ENCODE measurements at places on chromosomes 4 and X.

DNA sequence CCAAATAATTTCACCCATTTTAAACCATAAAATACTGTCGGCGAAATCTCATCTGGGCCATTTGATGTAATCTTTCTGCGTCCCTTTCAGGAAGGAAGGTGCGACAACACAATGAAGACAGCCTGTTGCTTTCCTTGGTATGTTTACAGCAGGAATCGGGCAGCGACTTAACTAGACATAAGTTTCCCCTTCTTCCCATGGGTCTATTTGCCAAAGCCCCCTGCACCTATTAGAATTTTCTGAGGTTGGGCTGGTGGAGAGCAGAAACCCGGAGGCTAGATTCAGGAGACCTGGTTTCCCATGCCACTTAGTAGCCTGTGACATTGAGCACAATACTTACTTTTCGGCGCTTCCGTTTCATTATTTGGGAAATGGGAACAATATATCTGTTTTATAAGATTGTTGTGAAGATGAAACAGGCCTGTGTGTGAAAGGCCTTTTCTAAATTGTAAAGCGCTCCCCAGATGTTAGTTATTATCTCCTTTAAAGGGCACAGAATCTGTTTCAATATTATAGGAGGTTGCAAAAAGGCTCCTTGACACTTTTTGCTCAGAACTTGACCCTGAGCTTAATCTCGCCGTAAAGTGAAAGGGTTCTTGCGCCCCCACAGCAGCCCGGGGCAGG, 552 bp upstream of the AFF1 start:
- DNase-seq: peak; percentile 30

DNA sequence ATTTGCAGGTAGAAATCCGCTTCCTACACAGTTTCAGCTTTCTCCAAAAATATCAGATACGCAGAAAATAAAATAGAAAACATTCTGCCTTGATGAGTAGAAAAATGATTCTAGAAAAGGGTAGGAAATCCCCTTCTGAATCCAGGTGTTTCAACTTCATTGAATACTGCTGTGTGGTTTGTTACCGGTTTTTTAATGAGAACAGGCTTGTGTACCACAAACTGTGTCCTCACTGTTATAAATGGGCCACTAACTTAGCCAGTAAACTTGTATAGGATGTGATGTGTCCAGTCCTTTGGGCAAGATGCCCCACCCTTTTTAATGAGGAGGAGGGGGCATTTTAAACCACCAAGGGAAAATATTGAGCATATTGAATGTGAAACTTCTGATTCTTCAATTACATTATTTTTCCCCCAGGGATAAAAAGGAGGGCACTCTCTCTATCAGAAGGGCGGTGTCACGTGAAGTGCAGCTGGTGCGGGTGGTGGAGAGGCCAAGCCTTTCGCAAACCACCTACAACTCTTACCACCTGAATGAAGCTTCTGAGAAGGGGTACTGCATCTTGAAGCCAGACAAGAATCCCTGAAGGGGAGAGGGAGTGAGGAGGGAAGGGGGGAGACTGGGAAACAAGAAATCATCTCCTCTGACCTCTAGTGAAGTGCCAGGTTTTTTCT, 4.5 kb downstream of the CXXC4 start:
- peak; percentile 46 for DNase-seq

- DNase-seq: no peak
Observed at GRCh38 chr4:67869580-67870190, 14.1 kb downstream of the TMPRSS11D start.

DNA sequence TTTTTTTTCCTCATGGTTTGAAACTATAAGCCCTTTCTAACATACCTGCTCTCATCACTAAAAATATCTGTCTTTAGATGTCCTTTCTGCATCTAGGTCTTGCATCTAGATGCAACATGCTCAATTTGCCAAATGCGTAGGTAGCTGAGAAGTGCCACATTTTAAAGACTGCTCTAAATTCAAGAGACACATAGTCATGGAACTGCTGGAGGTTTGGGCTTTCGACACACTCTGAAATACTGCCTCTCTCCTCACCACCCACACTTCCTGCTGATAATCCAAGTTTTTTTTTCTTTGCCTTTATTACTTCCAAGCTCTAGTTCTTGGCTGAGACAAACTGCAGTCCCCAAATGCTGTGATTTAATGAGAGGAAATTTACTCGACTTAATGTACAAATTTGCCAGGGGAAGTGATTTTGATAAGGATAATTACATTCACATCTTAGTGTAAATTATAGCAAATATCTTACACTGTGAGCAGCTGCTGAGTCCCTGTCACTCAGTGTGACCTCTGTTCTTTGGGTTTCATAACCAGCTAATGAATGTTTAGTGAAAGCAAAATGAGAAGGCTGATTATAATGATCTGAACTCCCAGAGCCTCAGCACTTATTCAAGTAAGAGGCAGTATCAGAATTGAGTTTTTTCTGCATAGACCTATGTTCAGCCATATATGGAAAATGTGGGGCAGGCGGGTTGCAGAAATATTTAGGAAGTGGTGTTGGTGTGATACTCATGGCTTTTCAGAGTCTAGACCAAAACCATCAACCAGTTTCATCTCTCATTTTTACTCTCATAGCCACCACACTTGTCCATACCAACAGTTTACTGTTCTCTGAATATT, 31.3 kb downstream of the DRD5 start:
- no peak for DNase-seq

- no peak for DNase-seq
Observed at GRCh38 chr4:15293711-15294110, 134.1 kb upstream of the C1QTNF7 start.

GRCh38 chr4:42391981-42392380, 5.3 kb upstream of the SHISA3 start:
- no peak for DNase-seq

DNA sequence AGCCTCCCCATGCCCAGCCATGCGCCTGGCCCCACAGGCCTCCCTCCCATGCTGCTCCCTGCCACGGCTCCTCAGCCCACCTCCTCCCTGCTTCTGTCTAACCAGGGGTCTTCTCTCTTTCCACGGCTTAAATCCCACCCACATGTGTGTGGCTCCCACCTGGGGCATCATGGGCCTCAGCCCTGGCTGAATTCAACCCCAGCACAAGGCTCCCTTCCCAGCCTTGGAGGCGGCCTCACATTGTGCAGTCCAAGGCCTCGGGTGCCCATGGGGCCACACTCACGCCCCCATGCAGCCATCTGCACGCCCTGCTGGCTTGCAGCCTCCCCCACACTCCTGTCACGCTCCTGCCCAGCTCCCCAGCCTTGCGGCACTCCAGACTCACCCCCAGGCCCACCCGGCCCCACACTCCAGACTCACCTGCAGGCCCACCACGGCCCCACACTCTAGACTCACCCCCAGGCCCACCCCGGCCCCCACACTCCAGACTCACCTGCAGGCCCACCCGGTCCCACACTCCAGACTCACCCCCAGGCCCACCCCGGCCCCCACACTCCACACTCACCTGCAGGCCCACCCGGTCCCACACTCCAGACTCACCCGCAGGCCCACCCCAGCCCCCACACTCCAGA, 27.0 kb downstream of the MAEA start:
- no peak for DNase-seq

GRCh38 chrX:72180539-72180938, 1.0 kb upstream of the PIN4 start:
- peak; percentile 3 for DNase-seq

DNA sequence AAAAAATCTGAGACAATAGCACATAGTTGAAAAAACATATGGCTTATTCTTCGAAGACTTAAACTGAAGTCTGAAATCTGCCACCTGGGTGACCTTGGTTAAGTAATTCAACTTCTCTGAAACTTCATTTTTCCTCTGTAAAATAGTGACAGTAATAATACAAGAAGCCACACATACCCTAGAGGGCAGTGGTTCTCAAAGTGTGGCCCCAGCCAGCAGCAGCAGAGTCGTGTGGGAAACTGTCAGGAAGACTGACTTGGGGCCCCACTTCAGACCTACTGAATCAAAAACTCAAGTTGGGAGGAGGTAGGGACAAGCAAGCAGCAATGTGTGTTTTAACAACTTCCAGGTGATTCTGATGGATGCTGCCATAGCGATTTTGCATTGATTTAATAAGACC, 249.9 kb downstream of the HNRNPD start:
- DNase-seq: no peak

- DNase-seq: peak; percentile 47
Observed at GRCh38 chrX:131677655-131678628, 134.1 kb downstream of the OR13H1 start.

DNA sequence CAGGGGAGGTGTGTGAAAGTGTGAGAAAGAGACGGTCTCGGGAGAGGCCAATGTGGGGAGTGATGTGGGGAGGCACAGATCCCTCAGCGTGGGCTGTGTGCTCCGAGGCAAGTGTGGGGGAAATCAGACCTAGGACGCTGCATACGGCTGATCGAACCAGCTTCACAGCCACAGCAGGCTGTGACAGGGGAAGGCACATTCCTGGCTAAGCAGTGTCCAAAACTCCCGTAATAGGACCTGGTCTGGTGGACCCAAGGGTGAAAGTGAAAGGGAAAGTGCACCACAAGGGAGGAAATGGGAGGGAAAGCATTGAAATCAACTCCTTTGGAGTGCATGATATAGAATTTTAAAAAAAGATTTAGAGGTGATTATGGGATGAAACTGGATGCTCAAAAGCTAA, 10.9 kb upstream of the RHOXF2 start:
- DNase-seq: peak; percentile 7

DNA sequence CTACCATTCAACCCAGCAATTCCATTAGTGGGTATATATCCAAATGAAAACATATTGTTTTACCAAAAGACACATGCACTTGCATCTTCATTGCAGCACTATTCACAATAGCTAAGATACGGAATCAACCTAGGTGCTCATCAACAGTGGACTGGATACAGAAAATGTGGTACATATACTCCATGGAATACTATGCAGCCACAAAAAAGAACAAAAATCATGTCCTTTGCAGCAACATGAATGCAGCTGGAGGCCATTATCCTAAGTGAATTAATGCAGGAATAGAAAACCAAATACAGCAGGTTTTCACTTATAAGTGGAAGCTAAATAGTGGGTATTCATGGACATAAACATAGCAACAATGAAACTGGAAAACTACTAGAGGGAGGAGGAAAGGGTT, 38.1 kb upstream of the BBS7 start:
- no peak for DNase-seq

DNA sequence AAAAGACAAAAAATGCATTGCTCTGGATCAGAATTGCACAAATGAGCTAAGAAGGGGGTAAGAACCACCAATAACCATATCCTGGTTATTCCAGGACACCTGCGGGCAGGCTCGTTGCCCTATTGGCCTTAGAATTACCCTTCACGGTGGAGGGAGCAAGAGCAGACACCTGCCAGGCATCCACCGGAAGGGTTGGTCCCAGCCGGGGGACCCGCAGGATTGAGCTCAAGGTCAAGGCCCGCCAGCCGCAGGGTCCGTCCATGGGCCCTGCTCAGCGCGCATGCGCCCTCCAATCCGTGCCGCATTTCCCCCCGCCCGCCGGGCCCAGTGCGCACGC, 575 bp downstream of the SLC25A6 start:
- no peak for DNase-seq

DNA sequence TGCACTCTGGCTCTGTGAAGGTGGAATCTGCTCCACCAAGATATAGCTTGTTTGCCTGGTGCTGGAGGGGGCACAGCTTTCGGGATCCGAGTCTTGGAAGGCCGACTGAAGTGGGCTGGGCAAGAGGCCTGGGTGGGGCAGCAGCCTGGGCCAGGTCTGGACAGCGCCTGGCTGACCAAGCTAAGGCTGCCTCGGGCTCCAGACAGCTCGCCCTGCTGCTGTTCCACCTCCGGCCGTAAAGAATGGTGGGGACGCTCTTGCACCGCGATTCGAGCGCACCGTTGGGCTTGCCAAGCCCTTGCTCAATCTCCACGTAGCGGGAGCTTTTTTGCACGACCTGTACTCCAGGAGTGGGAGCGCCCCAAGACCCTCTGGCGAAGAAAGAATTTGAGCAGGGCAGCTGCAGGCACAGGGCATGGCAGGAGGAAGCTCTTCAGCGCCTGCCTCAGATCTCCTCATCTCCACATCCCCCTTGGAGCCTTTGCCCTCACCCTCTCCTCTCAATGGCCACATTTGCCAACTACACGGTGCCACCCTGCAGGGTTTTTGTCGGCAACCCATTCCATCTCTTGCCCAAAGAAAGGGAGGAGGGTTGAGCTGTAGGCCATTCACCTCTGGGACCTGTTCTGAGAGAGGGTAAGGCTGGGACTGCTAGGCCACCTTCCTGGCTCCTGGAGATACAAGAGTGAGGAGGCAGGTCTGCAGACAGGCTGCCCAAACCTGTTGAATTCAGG, 18.9 kb downstream of the CNGA2 start:
- DNase-seq: no peak

DNA sequence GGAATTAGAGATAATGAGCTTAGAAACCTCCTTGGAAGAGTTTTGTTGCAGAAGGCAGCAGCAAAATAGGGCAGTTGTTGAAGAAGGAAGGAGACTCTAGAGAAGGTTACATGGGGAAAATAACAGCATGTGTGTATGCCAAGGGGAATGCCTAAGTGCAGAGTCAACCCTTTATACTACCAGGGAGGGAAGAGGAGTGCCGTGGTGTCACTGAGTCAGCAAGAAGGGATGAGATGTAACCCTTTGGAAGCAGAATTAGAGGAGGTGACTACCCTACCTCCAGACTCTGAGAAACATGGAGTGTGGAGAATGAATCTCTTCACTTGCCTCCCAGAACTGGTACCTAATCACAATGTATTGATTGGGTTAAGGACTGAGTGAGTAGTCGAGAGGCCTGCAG, 6.7 kb upstream of the GABRE start:
- DNase-seq: no peak

DNA sequence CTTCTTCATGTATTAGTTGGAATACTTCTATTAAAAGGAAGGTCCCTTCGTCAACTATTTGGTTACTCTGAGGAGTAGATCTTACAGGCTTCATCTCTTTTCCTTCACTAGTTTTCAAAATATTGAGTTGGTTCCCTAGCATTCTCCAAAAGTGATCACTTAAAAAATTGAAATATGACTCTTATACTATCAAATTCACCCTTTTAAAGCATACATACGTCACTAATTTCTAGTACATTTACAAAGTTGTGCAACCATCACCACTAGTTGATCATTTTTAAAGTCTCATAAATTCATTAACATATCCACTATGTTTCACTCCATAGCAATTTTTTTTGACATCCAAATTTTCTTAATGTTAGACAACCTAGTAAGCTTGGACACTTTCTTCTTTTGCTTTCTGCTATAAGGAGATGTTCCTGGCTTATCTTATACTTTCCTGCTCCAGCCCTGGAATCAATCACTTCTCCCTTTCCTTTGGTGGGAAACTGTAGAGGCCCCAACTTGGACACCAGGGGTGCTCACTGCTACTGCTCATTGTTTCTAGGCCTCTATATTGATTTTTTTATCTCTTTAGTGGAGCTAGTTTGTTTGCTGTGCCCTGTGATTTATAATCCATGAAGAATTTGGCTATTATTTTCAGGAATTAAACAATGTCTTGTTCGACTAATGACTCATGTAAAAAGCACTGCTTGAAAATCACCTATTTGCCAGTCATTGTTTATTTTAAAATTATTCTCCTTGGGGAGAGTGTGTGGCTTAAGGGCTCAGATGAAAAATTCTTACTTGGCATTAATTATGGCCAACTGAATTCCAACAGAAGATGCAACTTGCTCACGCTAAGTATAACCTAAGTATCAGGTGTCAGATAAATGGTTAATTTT, 4.0 kb upstream of the ZFX start:
- DNase-seq: no peak

- DNase-seq: no peak
Observed at GRCh38 chr4:145125396-145125795, 27.3 kb downstream of the ABCE1 start.

All from DND-41 (cell line).